ENCODE measurements at places on chromosomes 5 and 9.

- peaks cover 27% of the 10 kb centered on the region for H3K36me3 ChIP-seq
- DNase-seq: no peak
- H3K27ac ChIP-seq: peak overlapping the region; percentile 96
Observed at GRCh38 chr9:99013550-99013949, 69.8 kb downstream of the COL15A1 start.

DNA sequence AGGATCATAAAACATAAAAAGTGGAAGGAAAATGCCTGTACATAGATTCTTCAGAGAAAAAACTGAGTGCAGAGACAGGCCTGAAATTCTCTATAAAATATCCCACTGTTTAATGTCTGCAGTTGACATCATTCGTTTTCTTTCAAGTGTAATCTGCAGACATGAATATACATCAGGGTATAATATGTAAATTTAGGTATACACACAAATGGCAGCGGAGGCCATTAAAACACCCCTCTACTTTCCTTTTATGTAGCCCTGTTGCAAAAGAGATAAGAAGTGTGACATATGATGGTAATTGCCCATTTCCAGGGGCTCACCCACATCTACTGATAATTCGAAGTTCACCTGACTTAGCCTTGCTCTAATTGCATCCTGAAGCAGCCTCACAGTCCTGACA lies 164.3 kb downstream of the SLC24A2 start:
- no peak overlapping the region for H3K27ac ChIP-seq
- peaks cover 21% of the 10 kb centered on the region for H3K27me3 ChIP-seq
- no peak overlapping the region for H3K4me3 ChIP-seq
- H3K36me3 ChIP-seq: no peaks in the 10 kb centered on the region

DNA sequence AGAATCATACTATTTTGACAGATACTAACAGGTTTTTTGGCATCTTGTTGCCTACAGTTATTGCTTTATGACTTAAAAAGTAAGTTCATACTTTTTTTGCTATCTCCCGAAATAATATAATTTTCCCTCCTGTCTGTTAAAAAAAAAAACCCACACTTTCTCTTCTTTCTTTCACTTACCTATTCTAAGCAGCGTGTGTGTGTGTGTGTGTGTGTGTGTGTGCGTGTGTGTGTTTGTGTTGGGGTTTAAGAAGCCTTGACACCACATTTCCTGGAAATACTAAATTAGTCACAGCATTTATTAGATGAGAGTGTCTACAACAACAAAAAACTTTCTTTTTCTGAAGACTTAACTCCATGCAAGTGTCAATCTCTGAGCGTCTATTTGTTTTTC lies 12.4 kb downstream of the TNFAIP8 start:
- H3K4me1 ChIP-seq: peaks cover 63% of the 10 kb centered on the region
- peaks cover 46% of the 10 kb centered on the region for H3K36me3 ChIP-seq
- H3K4me3 ChIP-seq: peak overlapping the region; percentile 72
- H3K27me3 ChIP-seq: no peaks in the 10 kb centered on the region

GRCh38 chr5:64612344-64612961 lies 77.8 kb upstream of the SHISAL2B start:
- H3K36me3 ChIP-seq: no peaks in the 10 kb centered on the region
- H3K4me1 ChIP-seq: no peaks in the 10 kb centered on the region
- no peak overlapping the region for H3K4me3 ChIP-seq
- no peak for DNase-seq
- no peak overlapping the region for H3K27ac ChIP-seq

DNA sequence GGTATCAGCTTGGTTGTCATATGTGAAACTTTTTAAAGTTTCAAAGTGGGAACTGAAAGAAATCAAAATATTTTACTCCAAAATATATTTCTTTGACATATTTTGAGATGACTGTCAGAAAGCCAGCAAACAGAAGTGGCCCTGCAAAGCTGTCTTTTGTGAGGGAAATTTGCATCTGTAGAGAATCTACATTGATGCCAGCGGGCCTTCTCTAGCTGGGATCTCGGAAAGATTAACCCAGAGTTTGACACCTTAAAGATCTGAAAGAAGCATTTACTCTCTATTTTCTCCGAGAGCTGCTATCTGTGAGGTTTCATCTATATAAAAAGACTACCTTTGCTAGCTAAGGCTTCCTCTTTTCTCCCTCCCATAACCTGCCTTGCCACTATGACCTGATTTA lies 303.6 kb downstream of the FBXL17 start:
- H3K4me3 ChIP-seq: no peak overlapping the region
- peaks cover 8% of the 10 kb centered on the region for H3K36me3 ChIP-seq
- no peak for DNase-seq
- no peaks in the 10 kb centered on the region for H3K27me3 ChIP-seq

DNA sequence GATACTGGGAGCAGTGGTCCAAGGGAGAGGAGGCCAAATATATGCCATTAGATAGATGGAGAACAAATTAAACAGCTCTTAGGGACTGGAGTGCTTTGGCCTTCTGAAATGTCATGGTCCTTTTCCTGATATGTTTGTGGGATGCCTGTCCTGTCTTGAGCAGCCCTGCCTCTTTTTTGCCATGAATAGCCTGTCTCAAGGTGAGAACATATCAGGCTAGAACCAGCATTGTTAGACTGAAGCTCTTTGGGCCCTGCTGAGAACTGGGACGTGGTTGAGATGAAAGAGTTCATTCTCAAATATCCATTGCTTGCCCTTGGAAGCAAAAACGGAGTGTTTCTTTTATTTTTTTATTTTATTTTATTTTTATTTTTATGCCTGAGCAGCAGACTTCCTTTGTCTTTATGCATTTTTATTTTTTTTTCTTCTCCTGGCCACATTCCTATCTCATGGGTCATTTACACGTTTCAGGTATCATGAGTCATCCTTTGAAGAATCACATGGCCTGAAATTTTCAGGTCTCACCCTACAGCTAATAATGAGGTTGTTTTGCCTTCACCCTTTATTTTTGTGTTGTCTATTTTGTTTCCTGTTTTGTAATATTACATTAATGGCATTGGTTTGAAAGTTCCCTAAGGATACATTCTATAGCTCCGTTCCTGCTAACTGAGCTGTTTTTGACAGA lies 371.4 kb downstream of the PSAT1 start:
- H3K4me3 ChIP-seq: no peak overlapping the region
- H3K27ac ChIP-seq: no peak overlapping the region
- H3K27me3 ChIP-seq: no peaks in the 10 kb centered on the region
- H3K4me1 ChIP-seq: no peaks in the 10 kb centered on the region
- no peaks in the 10 kb centered on the region for H3K36me3 ChIP-seq
- DNase-seq: no peak

- H3K4me1 ChIP-seq: no peaks in the 10 kb centered on the region
- no peaks in the 10 kb centered on the region for H3K27me3 ChIP-seq
Observed at GRCh38 chr9:131523451-131524435, 7.3 kb downstream of the UCK1 start.

DNA sequence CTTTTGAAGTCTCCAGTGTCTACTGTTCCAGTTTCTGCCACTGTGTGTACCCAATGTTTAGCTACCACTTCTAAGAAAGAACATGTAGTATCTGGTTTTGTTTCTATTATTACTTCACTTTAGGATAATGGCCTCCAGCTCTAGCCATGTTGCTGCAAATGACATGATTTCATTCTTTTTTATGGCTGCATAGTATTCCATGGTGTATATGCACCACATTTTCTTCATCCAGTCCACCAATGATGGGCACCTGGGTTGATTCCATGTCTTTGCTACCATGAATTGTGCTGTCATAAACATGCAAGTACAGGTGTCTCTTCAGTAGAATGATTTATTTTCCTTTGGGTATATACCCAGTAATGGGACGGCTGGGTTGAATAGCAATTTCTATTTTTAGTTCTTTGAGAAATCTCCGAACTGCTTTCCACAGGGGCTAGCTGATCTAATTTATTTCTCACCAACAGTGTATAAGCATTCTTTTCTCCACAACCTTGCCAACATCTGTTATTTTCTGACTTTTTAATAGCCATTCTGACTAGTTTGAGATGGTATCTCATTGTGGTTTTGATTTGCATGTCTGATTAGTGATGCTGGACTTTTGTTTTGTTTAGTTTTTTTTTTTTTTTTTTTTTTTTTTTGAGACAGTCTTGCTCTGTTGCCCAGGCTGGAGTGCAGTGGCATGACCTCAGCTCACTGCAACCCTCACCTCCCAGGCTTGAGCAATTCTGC lies 68.9 kb downstream of the WDR41 start:
- H3K27ac ChIP-seq: no peak overlapping the region
- peaks cover 4% of the 10 kb centered on the region for H3K36me3 ChIP-seq
- no peaks in the 10 kb centered on the region for H3K4me1 ChIP-seq
- H3K27me3 ChIP-seq: peaks cover 3% of the 10 kb centered on the region

GRCh38 chr5:97164846-97165245 lies 18.2 kb downstream of the RIOK2 start:
- DNase-seq: no peak
- no peak overlapping the region for H3K27ac ChIP-seq
- no peak overlapping the region for H3K4me3 ChIP-seq
- peaks cover 8% of the 10 kb centered on the region for H3K4me1 ChIP-seq
- peaks cover 12% of the 10 kb centered on the region for H3K36me3 ChIP-seq

GRCh38 chr5:29252390-29252789 lies 1941.1 kb upstream of the CDH6 start:
- H3K4me3 ChIP-seq: no peak overlapping the region
- no peak overlapping the region for H3K27ac ChIP-seq
- H3K27me3 ChIP-seq: no peaks in the 10 kb centered on the region
- no peak for DNase-seq
- no peaks in the 10 kb centered on the region for H3K4me1 ChIP-seq

GRCh38 chr9:21558615-21559401 lies 76.7 kb upstream of the IFNE start:
- peak overlapping the region; percentile 97 for H3K4me3 ChIP-seq
- no peaks in the 10 kb centered on the region for H3K36me3 ChIP-seq
- peak overlapping the region; percentile 83 for H3K27ac ChIP-seq
- DNase-seq: no peak
- H3K27me3 ChIP-seq: peaks cover 11% of the 10 kb centered on the region

GRCh38 chr5:180433032-180433422 lies 61.2 kb upstream of the CNOT6 start:
- H3K27ac ChIP-seq: peak overlapping the region; percentile 9
- no peaks in the 10 kb centered on the region for H3K27me3 ChIP-seq
- no peaks in the 10 kb centered on the region for H3K36me3 ChIP-seq
- no peak overlapping the region for H3K4me3 ChIP-seq

GRCh38 chr5:42586625-42587024 lies 163.4 kb downstream of the GHR start:
- H3K4me3 ChIP-seq: no peak overlapping the region
- DNase-seq: no peak
- peaks cover 2% of the 10 kb centered on the region for H3K4me1 ChIP-seq
- peaks cover 28% of the 10 kb centered on the region for H3K27me3 ChIP-seq
- no peak overlapping the region for H3K27ac ChIP-seq
- no peaks in the 10 kb centered on the region for H3K36me3 ChIP-seq

DNA sequence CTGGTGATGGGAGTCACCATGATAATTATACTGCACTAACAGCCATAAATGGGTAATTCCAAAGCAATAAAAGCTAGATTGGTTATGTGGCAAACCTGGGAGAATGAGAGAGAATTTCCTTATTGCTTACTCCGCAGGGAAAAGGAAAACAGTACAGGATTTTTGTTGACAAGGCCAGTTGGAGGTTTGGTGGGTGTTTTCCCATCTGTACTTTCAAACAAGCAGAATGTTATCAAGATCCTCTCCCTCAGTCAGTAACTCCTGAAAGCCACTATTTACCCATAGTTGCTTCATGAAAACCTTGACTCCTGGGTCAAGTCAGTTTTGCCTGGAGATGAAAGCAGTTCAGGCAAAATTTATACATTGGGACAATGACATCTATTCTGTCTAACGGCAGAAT lies 26.4 kb downstream of the IL9 start:
- H3K4me1 ChIP-seq: no peaks in the 10 kb centered on the region
- H3K27ac ChIP-seq: no peak overlapping the region
- H3K27me3 ChIP-seq: peaks cover 4% of the 10 kb centered on the region
- no peak overlapping the region for H3K4me3 ChIP-seq

All from activated naive CD8-positive, alpha-beta T cell treated with anti-CD3 and anti-CD28 coated beads, Interleukin-2, amount 10 ng/mL, durations not matched to agents 7 days and 5 days (primary cell).